NCI-H1436 treated with DMSO at 0.1 percent for 48 hours (cell line): ENCODE measurements at places on chromosomes 12 and 14.

DNA sequence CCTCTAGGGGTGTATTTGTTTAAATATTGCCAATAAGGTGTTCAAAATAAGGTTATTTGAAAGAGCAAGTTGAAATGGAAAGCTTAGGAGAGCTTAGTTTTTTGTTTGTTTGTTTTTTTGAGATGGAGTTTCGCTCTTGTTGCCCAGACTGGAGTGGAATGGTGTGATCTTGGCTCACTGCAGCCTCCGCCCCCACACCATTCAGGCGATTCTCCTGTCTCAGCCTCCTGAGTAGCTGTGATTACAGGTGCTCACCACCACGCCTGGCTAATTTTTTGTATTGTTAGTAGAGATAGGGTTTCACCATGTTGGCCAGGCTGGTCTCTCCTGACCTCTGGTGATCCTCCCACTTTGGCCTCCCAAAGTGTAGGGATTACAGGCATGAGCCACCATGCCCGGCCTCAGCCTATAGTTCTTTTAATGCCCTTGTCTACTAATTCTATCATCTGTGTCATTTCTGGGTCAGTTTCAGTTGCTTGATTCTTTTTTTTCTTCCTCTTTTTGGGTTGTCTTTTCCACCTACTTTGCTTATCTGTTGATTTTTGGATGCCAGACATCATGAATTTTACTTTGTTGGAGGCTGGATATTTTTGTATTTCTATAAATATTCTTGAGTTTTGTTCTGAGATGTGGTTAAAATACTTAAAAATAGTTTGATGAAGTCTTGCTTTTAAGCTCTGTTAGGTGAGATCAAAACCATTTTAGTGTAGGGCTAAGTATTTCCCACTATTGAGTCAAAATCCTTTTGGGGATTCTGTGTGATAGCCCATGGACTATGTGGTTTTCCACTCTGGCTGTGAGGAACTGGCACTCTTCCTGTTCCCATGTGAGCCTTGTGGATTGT lies 18.7 kb downstream of the RCOR1 start:
- DNase-seq = no peak

GRCh38 chr12:6416596-6416995 lies 28.2 kb upstream of the CD27 start:
- DNase-seq = no peak

GRCh38 chr14:52031781-52032180 lies 37.1 kb downstream of the NID2 start:
- no peak for DNase-seq

GRCh38 chr12:113700943-113701342 lies 229.3 kb upstream of the LHX5 start:
- no peak for DNase-seq

DNA sequence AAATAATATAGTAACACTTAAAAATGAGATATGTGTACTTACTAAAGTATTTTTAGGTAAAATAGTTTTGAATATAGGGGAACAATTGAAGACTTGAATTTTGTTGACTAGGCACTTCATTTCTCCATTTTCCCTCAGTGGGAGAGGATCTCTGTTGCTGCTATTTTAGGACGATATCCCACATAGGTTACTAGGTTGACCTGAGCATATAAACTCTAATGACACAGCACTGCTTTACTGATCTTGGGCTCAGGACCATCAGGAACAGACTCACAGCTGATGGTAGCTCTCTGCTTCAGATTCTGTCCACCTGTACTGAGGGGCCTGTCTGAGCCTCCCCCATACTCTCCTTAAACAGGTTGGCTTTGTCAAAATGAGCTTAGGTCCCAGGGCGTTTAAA lies 5.9 kb downstream of the NEDD1 start:
- no peak for DNase-seq

DNA sequence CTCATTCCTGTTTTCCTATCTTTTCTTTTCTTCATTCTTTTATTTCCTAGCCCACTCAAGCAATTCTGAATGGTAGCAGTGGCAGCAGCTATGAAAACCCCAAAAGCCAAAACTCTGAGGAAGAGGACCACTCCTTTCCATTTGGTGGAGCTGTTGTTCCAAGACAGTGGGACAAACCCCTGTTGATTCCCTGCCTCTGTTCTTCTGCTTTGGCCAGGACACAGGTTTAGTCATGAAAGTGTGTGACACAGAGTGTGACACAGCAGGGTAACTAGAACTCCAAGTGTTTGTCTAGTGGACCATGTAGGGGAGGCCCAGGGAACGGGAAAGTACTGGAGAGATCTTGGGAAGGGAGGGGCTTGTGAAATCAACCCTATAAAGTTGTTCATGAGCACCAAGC lies 71.1 kb downstream of the PTCSC3 start:
- peak; percentile 36 for DNase-seq

GRCh38 chr14:91350483-91350812 lies 67.2 kb downstream of the CCDC88C start:
- DNase-seq = no peak

- peak; percentile 68 for DNase-seq
These were observed 156.9 kb downstream of the CAND1 start for GRCh38 chr12:67426067-67426466.
